ENCODE measurements at places on chromosomes 3 and 15.

DNA sequence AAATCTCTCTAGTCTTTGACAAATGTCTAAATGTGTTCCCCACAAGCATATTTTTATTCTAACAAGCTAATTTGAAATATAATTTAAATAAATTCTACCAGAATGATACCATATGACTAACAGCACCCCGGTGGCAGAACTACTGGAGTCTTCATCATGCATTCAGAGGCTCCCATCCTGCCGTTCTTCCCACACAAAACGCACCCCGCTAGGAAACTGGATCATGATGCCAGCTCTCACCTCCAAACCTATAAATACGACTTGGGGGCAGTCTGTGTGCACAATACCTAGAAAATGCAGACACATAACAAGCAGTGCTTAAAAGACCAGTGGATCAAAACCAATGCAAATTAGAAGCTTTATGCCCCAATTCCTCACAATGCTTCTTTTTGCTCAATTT, 8.5 kb downstream of the HOMER2 start:
- DNase-seq: no peak

- DNase-seq: no peak
Observed at GRCh38 chr3:23921052-23921511, 4.2 kb downstream of the RPL15 start.

GRCh38 chr15:84648539-84648938, 5.5 kb downstream of the WDR73 start:
- no peak for DNase-seq

- no peak for DNase-seq
Observed at GRCh38 chr15:44034334-44034733, 160.7 kb downstream of the FRMD5 start.

DNA sequence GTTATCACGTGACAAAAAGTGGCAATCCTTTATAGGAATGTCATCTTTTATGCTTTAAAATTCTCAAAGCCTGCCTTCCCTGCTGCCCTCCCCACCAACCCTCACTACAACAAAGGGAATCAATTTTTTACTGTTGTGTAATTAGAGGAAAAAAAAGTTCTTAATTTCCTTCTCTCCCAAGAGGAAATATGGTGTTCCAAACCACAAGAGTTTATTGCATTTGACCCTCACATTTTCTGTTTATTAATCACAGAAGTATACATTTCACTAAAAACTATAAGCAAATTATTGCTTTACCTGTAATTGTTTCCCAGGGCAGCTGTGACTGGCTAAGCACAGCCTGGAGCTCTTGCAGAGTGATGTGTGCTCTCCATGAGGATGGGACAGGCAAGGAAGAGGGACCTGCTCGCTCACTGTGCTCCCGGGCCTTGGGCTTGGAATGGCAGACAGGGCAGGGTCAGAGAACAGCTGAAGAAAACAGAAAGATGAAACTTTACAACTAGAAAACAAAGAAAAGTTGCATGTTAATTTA, 31.3 kb upstream of the ATP10A start:
- no peak for DNase-seq

DNA sequence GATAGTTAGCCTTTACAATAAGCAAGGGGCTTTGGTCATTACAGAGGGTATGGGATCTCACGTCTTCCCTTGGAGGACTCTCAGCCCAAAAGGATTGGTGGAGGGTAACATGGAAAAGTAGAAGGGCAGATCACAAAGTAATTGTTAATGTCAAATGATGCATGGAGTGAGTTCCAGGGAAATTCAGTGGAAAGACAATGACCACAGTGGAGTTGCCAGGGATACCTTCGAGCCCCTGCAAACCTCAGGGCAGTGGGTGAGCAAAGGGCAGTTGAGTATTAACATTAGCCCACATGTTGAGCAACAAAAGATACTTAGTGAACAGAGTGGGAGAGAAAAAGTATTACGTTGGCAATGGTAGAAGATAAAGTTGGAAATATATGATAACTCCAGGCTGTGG, 593.4 kb upstream of the NR2F2 start:
- DNase-seq: no peak

GRCh38 chr3:167091226-167091625, 288.9 kb downstream of the ZBBX start:
- DNase-seq: no peak

DNA sequence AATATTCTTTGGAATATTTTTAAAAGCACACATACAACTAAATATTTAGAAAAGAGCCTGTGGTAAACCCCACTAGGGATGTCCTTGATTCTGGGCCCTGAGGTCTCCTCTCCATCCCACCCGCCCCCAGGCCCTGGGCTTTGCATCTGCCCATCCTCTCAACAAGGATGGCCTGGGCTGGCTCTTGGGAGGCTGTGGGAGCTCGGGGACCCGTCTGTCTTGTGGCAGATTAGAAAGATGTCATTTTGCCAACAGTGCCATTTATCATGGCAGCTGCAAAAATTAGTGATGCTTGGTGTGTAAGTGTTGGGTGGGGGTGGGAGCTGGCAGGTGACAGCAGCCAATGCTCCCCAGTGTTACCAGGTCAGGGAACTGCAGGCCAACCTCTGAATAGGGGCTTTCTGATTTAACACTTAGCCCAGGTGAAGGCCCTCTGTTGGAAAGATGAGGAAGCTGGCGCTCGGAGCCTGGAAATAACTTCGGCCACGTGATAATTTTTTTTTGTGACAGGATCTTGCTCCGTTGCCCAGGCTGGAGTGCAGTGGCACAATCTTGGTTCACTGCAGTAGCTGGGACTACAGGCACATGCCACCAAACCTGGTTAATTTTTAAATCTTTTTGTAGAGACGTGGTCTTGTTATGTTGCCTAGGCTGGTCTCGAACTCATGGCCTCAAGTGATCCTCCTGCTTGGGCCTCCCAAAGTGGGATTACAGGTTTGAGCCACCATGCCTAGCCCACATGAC, 16.9 kb upstream of the CSPG4 start:
- no peak for DNase-seq

GRCh38 chr3:157113832-157114505, 46.0 kb downstream of the CCNL1 start:
- DNase-seq: no peak

DNA sequence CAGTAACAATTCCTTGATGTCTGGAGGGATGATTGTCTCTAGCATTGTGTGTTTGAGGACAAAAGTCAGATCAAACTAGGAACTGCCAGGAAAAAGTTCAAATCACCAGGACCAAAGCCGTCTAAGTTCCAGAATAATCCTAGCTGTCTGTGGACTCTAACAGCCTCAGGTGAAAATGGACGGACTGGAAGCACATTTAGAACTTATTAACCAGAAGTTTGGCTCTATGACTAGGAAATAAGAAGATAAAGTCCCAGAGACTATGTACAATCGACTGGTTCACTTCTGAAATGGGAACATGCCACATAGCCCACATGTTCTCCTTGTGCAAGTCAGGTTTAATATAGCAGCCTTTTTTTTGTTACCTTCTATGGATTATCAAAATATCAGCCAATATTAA, 50.6 kb upstream of the SGO1 start:
- DNase-seq: no peak

GRCh38 chr3:182731764-182732163, 61.5 kb upstream of the ATP11B start:
- DNase-seq: no peak

DNA sequence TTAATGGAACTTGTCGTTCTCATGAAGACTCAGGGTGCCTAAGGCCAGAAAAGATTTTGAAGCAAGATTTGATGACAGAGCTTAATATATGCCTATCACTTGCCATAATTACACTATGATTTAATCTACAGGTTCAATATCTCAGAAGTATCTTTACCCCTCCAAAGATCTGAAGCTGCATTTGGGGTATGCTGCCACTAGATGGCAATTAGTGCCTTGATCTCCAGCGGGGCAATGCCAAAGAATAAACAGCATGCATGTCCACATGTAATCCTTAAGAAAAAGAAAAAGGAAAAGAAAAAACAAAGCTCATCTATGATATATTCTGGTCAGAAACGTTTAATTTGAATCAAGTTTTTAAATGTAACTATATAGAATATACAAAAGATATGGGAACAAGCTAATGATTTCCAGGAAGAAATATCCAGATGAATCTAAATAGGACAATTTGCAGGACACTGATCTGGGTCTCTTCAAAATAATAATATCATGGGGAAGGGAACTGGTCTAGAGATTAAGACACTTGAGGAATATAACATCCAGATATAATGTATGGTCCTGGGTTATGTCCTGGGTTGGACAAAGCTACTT, 55.0 kb upstream of the SOX14 start:
- DNase-seq: no peak

- no peak for DNase-seq
Observed at GRCh38 chr15:88440021-88440420, 27.2 kb downstream of the MRPL46 start.

- DNase-seq: no peak
Observed at GRCh38 chr15:86203462-86203861, 123.8 kb downstream of the AGBL1 start.

- DNase-seq: no peak
Observed at GRCh38 chr3:194032828-194033435, 103.0 kb upstream of the HES1 start.

- DNase-seq: peak; percentile 55
Observed at GRCh38 chr15:60006203-60006862, 2.2 kb downstream of the FOXB1 start.

GRCh38 chr3:118137778-118138177, 896.9 kb downstream of the IGSF11 start:
- DNase-seq: no peak

DNA sequence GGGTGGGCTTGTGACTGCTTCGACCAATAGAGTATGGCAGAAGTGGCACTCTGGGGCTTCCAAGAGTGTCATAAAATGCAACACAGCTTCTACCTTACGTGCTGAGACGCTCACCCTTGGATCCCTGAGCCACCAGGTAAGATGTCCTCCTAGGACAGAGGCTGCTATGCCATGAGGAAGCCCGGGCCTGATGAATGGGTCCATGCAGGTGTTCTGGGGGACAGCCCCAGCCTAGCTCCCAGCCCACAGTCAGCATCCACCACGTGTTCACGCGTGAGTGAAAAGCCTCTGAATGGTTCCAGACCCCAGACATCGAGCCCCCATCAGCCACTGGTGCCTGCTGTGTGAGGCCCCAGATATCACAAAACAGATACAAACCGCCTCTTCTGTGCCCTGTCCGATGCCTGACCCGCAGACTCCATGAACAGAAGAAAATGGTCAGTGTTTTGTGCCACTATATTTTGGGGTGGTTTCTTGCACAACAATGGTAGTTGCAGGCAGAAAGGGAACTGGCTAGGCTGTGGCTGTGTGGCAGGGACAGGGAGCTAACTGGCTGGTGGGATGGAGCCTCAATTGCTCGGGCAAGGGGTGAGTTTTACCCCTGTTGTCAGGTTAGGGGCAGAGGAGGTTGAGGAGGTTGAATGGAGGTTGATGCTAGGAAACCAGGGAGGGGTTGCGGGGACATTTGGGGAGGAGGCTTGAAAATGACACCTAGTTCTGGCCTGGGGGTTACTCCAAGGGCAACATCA, 92.2 kb downstream of the LINGO1 start:
- no peak for DNase-seq

DNA sequence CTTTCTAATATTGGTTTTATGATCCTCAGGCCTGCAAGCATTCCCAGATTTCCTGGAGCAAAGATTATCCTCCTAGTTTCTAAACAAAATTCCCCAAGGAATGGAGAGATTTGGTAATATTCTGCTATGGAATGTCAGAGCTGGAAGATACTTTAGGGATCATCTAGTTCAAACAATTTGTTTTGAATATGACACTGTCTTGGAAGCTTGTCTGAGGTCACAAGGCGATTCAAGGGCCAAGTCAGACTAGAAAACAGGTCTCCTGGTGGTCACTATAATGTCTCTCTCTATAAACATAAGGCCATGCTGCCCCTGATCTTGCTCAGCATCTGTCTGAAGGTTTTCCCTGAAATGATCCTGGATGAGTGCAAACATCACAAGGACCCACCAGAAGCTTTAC, 143.4 kb upstream of the BCL6 start:
- DNase-seq: no peak

GRCh38 chr3:32972482-32973146, 21.2 kb downstream of the CCR4 start:
- no peak for DNase-seq

GRCh38 chr3:124663690-124664089, 66.6 kb upstream of the UMPS start:
- no peak for DNase-seq

DNA sequence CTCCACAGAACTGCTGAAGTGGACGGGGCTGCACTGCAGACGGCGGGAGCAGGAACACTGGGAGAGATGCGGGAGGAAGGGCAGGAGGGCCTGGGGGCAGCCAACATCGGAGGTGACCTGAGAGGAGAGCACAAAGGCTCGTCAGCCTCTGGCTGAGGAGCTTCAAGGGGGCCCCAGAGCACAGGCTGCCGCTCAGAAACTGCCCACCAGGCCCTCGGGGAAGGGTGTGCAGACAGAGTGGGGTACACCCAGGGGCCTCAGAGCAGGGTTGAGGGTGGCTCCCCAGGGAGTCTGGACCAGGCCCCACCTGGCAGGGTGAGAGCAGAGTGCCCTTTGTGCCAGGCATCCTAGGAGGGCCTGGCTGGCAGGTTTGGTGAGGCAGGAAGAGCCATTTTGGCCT, 14.7 kb upstream of the RHO start:
- no peak for DNase-seq

GRCh38 chr3:29468187-29468586, 187.3 kb downstream of the RBMS3 start:
- DNase-seq: no peak

DNA sequence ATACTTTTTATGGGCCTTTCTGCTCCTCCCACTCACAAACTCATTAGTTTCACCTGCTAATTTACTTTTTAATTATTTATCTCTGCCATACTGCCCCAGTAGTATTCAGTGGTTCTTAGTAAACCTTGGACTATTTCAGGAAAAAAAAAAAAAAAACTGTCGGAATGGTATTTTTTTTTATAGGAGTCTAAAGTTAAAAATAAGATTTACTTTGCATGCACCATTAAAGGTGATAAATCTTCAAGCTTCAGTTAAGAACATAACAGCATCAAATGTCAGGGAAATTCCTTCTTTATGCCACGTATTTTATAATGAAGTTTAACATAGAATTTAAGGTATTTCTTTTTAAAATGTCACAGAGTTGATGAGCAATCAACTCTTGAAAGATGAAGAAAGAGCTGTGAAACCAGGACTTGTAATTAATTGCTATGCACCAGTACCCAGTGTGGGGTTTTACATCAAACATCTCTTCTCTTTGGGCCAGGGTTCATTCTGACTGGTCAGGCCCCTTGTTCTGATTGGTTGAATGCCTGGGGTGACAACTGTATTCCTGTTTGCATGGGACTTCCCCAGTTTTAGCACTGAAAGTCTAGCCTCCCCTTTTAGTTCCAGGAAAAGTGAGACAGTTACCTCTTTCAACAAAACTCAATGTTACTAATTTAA, 40.3 kb upstream of the PTPRG start:
- no peak for DNase-seq

Measured in NCI-H1417 treated with DMSO at 0.1 percent for 48 hours (cell line).